NCI-H345 (cell line): ENCODE measurements at places on chromosomes 6 and 20.
A peak's percentile ranks its signal among the peaks of the same experiment; 100 is the strongest.

DNA sequence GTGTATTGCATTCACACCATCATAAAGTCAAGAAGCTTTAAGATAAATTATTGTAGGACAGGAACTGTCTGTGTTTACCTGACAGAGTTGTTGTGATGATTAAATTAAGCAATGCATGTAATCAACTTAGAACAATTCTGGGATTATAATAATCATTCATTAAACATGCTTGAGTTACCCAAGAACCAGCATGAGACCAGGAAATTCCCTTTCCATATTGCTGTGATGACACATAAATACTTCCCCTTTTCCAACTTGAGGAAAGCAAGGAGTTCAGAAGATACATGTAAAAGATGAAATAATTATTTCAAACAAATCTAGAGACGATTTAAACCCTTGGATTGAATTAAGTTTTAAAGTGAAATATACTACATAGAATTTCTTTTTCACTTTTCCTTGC is 404.4 kb downstream of the GJA1 start:
- no peak for DNase-seq

DNA sequence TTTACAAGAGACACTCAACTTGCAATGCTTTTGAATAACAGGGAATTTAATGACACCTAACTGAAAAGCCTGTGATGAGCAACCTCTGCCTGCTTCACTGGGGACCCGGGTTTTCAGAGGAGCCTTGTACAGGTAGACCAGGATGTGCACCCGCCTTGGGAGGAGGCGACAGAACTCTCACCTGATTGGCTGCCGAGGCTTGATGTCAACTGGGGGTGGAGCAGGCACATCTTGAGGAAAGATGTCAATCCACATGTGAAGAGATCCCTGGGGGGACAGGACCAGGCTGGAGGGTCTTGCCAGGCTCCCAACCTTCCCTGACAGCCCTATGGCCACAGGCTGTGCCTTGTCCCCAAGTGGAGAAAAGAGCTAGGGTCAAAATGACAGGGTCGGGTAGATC is 19.8 kb downstream of the ERGIC3 start:
- DNase-seq = no peak

- no peak for DNase-seq
Observed at GRCh38 chr6:72623808-72624207, 1.9 kb downstream of the KCNQ5 start.

DNA sequence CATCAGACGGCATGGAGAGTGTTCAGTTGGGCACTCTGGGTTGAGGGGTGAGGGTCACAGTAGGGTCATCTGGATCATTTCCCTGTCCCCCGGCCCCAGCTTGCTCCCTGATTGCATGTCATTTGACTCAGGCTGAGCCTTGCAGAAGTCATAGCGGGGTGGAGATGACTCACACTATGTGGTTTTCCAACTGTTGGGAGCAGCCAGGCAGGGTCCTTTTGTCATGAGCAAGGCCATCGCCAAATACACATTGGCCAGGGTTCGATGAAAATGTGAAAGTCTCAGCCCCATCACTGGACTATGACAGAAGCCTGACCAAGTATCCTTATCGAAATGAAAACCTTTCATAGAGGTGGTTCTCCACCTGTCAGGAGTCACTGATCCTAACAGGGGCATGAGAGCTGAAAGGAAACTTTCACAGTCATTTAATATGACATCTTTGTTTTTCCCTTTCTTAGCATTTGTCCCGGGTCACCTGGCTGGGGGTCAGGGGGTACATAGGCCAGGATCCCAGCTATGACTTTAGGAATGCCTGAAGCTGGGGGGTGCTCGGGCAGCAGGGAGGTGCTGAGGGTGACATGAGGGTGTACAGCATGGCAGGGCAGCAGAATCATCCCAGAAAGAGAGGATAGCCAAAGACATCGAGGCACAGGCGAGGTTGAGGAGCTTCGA is 70.2 kb upstream of the CD93 start:
- no peak for DNase-seq

GRCh38 chr20:36465109-36466080 is 75.9 kb upstream of the MYL9 start:
- peak; percentile 80 for DNase-seq

GRCh38 chr6:19444041-19444440 is 393.1 kb upstream of the ID4 start:
- DNase-seq = no peak

- no peak for DNase-seq
Observed at GRCh38 chr6:108568551-108569305, 8.0 kb downstream of the FOXO3 start.

DNA sequence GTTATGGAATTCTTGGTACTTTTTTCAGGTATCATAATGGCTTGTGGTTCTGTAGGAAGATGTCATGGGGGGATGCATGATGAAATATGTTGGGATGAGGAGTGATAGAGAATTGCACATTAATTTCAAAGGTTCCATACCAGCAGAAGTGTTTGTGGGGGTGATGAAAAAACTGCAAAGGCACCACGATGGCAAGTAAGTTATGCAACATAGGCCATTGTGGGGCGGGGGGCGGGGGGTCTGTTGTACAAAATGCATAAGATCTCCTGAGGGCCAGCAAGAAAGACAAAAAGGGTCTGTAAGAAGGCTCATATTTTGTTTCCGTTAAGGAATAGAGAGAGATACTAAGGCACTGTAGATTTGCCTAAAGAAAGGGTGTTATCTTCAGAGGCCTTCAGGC is 26.2 kb downstream of the PLEKHG1 start:
- DNase-seq = no peak

GRCh38 chr6:166686317-166686716 is 59.3 kb upstream of the RPS6KA2 start:
- DNase-seq = no peak

DNA sequence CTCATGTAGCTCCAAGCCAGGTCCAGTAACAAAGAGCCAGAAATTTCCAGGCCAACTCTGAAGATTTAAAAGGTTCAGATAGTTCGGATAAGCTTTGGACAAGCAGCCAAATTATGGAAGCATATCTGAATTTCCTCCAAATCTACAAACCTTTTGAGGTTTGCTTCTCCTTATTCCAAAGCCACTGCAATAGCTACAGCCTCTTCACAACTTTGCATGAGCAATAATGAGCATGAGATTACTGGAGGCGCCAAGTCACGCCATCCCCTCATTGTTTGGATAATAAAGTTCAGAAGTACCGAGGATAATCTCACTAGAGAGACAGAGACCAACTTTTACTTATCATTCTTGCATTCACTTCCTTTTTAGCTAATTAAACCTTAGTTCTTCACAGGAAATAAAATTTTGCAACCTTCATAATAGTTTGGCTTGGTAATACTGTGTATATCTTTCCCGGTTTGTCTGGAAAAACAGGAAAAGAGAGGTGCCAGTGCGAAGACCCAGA is 329.6 kb upstream of the RSPO3 start:
- no peak for DNase-seq

- DNase-seq = no peak
Observed at GRCh38 chr20:44176833-44177534, 10.0 kb downstream of the JPH2 start.

- no peak for DNase-seq
Observed at GRCh38 chr6:26267083-26267589, 97.9 kb upstream of the BTN3A2 start.

DNA sequence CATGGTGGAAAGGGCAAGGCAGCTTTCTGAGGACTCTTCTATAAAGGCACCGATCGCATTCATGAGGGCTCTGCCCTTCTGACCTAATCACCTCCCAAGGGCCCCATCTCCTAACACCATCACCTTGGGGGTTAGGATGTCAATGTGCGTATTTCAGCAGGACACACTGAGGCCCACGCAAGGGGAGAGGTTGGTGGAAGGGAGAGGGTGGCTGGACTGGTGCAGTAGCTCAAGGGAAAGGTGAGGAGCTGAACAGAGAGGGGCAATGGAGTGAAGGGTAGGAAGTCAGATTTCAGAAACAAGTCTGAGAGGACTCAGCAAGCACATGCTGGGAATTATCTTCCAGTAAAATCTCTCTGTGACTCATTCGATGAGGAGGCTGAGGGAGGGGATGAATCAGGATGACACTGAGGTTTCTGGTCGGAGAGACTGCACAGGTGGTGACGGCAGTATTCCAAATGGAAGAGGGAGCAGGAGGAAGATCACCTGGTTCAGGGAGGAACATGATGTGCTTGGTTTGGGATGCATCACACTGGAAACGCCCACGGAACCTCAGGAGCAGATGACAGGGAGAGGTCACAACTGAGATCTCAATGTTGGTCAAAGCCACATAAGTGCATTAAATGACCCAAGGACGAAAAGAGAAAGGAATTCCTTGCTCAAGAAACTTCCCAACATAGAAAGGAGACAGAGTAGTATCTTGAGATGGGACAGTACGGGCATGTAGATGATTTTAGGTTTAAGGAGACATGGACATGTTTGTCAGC is 67.1 kb downstream of the TFAP2A start:
- DNase-seq = no peak

DNA sequence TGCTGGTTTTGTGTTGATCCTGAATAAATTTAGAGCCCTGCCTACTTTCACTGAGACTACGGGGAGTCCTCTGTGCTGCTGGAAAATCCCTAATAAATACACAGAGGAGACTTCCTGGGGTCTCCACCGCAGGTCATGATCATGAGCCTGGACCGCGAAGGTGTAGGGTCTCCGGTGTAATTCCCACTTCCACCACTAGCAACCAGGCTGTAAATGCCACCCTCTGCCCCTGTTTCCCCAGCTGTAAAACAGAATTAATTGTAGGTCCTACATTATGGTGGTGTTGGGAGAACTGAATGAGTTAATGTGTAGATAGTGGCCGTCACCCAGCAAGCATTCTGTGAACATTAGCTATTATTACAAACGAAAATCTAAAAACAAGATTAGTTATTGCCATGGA is 191.6 kb upstream of the THBS2 start:
- DNase-seq = no peak

- DNase-seq = no peak
Observed at GRCh38 chr6:107600936-107601335, 111.0 kb downstream of the SOBP start.
